ENCODE measurements at places on chromosomes 16 and 17.

- peak; percentile 18 for DNase-seq
Measured at GRCh38 chr17:47862621-47863440, 11.9 kb upstream of the SP6 start.

GRCh38 chr16:9384141-9384540, 292.7 kb downstream of the HAPSTR1 start:
- no peak for DNase-seq

DNA sequence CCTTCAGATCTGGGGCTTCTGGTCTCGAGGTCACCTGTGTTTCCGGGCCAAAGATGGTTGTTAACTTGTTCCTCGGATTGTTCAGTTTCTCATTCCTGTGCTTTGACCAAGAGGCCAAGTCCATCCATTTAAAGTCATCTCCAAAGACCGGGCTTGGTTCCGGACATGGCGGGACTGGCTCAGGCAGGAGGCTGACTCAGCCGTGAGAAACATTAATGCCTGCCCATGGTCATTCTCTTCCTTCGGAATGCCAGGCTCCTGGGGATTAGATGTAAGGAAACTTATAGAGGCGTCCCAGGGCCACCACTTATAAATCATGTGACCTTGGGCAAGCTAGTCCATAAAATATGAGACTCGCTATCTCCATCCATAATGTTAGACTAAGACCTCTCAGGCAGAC, 13.6 kb upstream of the NKD1 start:
- no peak for DNase-seq

DNA sequence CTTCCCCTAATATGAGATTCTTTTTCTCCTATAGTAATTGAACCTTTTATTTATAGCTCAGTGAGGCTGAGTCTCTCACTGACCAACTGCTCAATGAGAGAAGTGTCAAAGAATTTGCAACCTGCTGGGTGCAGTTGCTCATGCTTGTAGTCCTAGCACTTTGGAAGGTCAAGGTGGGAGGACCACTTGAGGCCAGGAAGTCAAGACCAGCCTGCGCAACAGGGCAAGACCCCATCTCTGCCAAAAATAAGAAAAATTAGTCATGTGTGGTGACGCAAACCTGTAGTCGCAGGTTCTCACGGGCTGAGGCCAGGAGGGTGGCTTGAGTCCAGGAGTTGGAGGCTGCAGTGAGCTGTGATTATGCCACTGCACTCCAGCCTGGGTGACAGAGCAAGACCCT, 30.9 kb upstream of the CRYBA1 start:
- no peak for DNase-seq

- no peak for DNase-seq
Measured at GRCh38 chr17:63369233-63369632, 76.9 kb downstream of the CYB561 start.

DNA sequence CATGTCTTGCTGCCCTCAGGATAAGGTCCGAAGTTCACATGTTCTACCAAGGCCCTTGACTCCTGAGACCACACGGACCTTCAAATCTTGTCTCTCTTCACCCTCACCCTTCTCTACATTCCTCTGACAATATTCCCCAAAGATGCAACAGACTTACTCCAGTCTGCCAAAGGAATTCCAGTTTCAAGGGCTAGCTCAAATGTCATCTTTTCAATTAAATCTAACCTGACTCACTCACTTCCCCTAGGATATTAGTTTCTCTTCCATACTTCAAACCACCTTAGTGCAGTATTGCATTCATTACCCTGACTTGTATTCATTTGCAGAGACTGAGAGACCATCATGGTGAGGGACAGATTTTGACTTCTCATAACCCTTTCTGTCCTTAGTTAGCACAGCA, 59.6 kb upstream of the ADCY9 start:
- no peak for DNase-seq

DNA sequence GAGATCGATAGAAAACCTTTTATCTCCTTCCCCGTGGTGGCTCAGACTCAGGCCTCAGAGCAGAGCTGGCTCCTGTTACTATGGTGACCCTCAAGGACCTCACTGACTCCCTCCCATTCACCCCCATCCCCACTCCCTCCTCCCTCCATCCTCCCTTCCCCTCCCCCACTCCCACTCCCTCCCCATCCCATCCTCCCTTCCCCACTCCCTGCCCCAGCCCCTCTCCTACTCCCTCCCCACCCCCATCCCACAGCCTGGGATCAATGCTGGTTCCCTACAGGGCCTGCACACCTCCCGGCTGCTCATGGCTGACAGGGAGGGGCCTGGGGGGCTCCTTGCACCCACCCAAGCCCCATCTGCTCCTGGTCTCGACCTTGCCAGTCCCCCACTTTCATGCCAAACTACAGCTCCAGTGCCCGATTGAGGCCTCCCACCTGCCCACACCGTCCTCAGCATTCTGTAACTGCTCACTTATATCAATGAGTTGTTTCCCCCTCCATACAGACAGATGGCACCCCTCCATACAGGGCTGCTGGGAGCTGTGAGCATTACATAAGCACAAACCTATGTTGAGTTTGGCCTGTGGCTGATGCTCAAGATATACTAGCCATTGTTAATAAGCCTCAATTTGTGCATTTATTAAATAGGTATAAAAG, 11.6 kb upstream of the RAI1 start:
- peak; percentile 70 for DNase-seq

Measured in NCI-H146 (cell line).